ENCODE measurements at places on chromosomes 7 and 10. TPM values are rescaled to one million over a fixed set of nuclear protein-coding genes. Genes with fewer than 3 reads are reported as not detected.

GRCh38 chr7:87231711-87232110 is 12.2 kb upstream of the TMEM243 start:
- H3K27ac ChIP-seq, result no peak overlapping the region
- peaks cover under 1% of the 10 kb centered on the region for H3K4me1 ChIP-seq
- H3K27me3 ChIP-seq, result peaks cover 5% of the 10 kb centered on the region
- peaks cover 3% of the 10 kb centered on the region for H3K36me3 ChIP-seq
- no peak overlapping the region for H3K4me3 ChIP-seq
- no peak for DNase-seq

DNA sequence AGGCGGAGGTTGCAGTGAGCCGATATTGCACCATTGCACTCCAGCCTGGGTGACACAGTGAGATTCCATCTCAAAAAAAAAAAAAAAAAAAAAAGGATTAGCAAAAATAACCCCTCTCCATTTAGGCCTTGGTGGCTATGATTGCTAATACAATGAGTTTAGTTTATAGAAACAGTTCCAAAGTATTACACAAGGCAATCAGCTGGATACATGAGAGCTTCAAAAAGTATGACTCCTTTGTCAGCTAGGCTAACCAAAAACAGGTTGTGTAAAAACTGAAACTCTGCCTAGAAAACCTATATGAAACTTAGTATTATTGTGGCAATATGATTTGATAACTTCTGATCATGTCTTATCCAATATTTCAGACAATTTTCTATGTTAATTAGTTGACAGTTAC is 57.2 kb downstream of the SUGCT start:
- H3K4me1 ChIP-seq, result no peaks in the 10 kb centered on the region
- DNase-seq, result no peak
- no peak overlapping the region for H3K27ac ChIP-seq
- H3K27me3 ChIP-seq, result no peaks in the 10 kb centered on the region
- H3K36me3 ChIP-seq, result no peaks in the 10 kb centered on the region
- no peak overlapping the region for H3K4me3 ChIP-seq

GRCh38 chr10:90871279-90871765 is 452 bp upstream of the RPP30 start:
- peak overlapping the region; percentile 95 for H3K4me3 ChIP-seq
- no peak for DNase-seq
- H3K36me3 ChIP-seq, result peaks cover 5% of the 10 kb centered on the region
- peaks cover 25% of the 10 kb centered on the region for H3K4me1 ChIP-seq
- H3K27me3 ChIP-seq, result peaks cover 39% of the 10 kb centered on the region

The PRKCQ gene
- 61.2 TPM for total RNA-seq

DNA sequence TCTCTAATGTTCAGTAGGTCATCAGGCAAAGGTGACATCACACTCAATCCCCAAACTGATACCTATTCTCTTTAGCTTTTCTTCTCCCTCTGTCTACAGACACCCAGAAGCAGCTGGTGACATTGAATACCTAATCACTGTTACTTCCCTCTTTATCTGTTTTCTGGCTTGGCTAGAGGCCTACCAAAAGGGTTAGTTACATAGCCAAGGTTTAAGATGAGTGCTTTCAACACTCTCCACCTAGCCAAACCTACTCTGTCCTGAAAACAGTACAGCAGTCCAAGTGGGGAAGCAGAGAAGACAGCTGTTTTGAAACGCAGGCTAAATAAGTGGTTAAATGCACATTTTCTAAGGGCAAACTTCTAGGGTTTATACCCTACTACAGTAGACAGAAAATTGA is 39.4 kb downstream of the CCNJ start:
- H3K27ac ChIP-seq, result no peak overlapping the region
- no peak for DNase-seq
- peaks cover 5% of the 10 kb centered on the region for H3K4me1 ChIP-seq
- H3K36me3 ChIP-seq, result peaks cover 24% of the 10 kb centered on the region
- no peak overlapping the region for H3K4me3 ChIP-seq

The GPNMB gene
- total RNA-seq, result 25.3 TPM

The LRGUK gene
- total RNA-seq, result 0.39 TPM

GRCh38 chr10:114686013-114686412 is 27.9 kb upstream of the ABLIM1 start:
- DNase-seq, result no peak
- H3K4me1 ChIP-seq, result no peaks in the 10 kb centered on the region
- peaks cover 8% of the 10 kb centered on the region for H3K27me3 ChIP-seq

- H3K36me3 ChIP-seq, result no peaks in the 10 kb centered on the region
- peaks cover 18% of the 10 kb centered on the region for H3K27me3 ChIP-seq
- no peaks in the 10 kb centered on the region for H3K4me1 ChIP-seq
- no peak overlapping the region for H3K27ac ChIP-seq
- no peak overlapping the region for H3K4me3 ChIP-seq
These were observed 39.8 kb upstream of the LANCL2 start for GRCh38 chr7:55325371-55325792.

DNA sequence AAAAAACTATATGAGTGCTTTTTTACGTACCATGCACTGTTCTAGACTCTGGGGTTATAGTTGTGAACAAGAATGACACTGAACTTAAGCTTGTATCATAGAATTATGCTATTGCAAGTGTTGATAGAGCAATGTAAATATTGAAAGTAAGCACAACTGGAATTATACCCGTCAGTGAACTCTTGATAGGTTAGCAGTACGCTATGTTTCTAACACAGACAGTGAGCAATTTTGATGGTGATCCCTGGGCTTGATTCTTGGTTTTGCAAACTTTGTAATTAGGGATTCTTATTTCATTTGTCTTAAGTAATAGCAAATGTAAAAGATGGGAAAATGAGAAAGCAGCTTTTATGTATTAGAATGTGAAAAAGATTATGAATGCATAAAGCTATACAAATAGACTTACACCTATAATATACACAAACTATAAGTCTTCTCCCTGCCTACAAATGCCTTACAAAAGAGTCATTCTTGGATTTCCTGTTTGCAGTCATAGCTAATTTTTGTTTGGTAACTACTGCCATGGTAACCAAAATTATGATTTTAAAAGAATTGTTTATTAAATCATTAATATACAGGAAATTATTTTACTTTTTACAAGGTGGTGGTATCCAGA is 6.7 kb downstream of the TES start:
- H3K4me3 ChIP-seq, result peak overlapping the region; percentile 14
- H3K4me1 ChIP-seq, result peaks cover 67% of the 10 kb centered on the region
- H3K27ac ChIP-seq, result no peak overlapping the region
- H3K36me3 ChIP-seq, result peaks cover 23% of the 10 kb centered on the region
- H3K27me3 ChIP-seq, result no peaks in the 10 kb centered on the region
- DNase-seq, result no peak

The TRUB1 gene
- 12.3 TPM for total RNA-seq

DNA sequence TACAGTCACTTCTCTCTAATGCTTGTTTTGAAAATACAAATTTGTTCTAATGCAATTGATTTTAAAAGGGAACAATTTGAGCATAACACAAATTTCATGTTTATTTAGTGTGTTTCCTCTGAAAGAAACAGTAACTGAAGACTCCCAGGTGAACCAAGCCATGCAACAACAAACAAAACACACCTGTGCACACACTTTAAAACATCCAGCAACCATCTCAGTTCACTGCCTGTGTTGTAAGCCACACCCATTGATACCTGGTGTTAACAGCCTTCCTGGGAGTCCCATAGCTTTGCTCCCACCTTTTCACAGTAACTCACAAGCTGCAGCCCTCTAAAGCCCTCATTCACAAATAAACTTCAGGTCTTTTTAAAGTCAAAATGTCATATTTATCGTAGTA is 89.3 kb downstream of the DOCK4 start:
- no peaks in the 10 kb centered on the region for H3K4me1 ChIP-seq
- H3K36me3 ChIP-seq, result no peaks in the 10 kb centered on the region
- H3K27me3 ChIP-seq, result peaks cover 7% of the 10 kb centered on the region
- H3K27ac ChIP-seq, result no peak overlapping the region

The OR6B1 gene
- total RNA-seq, result not detected

The VAX1 gene
- not detected for total RNA-seq

- peaks cover 27% of the 10 kb centered on the region for H3K36me3 ChIP-seq
- H3K4me3 ChIP-seq, result peak overlapping the region; percentile 2
- no peak for DNase-seq
- no peaks in the 10 kb centered on the region for H3K27me3 ChIP-seq
These were observed 80.2 kb downstream of the RNF216 start for GRCh38 chr7:5701085-5701914.

- no peak overlapping the region for H3K27ac ChIP-seq
- no peaks in the 10 kb centered on the region for H3K27me3 ChIP-seq
- no peak overlapping the region for H3K4me3 ChIP-seq
- H3K4me1 ChIP-seq, result no peaks in the 10 kb centered on the region
- no peaks in the 10 kb centered on the region for H3K36me3 ChIP-seq
- DNase-seq, result no peak
These were observed 238.0 kb downstream of the COBL start for GRCh38 chr7:51078653-51079052.

GRCh38 chr7:47982610-47983009 is 3.2 kb upstream of the HUS1 start:
- H3K4me3 ChIP-seq, result no peak overlapping the region
- no peak overlapping the region for H3K27ac ChIP-seq
- H3K27me3 ChIP-seq, result no peaks in the 10 kb centered on the region
- peaks cover 12% of the 10 kb centered on the region for H3K4me1 ChIP-seq

GRCh38 chr10:124535731-124536495 is 74.3 kb downstream of the LHPP start:
- H3K27ac ChIP-seq, result no peak overlapping the region
- no peak for DNase-seq
- H3K36me3 ChIP-seq, result no peaks in the 10 kb centered on the region

DNA sequence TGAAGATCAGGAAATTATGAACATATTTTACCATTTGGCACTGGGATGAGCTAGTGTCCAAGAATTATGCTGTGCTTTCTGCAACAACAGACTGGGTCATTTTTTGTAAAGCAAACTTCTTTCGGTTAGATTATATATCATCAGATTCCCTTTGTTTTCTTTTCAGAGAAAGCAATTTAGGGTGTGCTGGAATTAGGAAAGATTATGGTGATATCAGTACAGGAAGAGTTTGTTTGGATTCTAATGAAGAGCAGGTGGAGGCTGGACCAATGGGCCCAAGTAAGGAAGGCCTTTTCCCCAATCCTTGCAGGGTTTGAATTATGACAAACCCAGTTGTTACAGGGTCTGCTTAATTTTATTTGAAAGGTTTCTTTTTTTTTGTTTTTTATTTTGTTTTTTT is 1092.8 kb downstream of the KCNMA1 start:
- H3K27me3 ChIP-seq, result peaks cover 2% of the 10 kb centered on the region
- H3K27ac ChIP-seq, result no peak overlapping the region
- no peak overlapping the region for H3K4me3 ChIP-seq
- H3K36me3 ChIP-seq, result no peaks in the 10 kb centered on the region
- no peak for DNase-seq

DNA sequence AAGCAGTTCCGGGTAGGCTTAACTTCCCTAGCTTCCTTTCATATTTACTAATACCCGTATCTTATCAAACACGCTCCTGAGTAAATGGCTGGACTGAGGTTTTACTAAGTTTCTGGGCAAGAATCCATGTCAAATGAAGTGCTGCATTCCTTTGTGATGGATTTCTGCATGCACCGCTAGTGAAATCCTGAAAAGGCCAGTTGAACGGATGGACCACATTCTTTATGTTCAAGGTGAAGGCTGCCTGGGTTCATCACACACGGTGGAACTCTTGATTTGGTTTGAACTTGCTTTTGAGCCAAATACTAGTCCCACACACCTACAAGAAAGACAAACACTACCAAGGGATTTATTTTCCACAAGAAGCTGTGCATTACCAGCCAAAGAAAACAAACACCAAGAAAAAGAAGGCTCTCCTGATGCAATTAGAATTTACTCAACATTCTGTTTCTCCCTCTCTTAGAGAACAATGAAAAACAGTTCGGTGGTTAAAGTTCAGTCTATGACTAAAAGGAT is 255.0 kb upstream of the SEMA3C start:
- no peaks in the 10 kb centered on the region for H3K36me3 ChIP-seq
- no peak overlapping the region for H3K4me3 ChIP-seq
- no peaks in the 10 kb centered on the region for H3K27me3 ChIP-seq
- no peak for DNase-seq
- no peak overlapping the region for H3K27ac ChIP-seq
- H3K4me1 ChIP-seq, result no peaks in the 10 kb centered on the region

DNA sequence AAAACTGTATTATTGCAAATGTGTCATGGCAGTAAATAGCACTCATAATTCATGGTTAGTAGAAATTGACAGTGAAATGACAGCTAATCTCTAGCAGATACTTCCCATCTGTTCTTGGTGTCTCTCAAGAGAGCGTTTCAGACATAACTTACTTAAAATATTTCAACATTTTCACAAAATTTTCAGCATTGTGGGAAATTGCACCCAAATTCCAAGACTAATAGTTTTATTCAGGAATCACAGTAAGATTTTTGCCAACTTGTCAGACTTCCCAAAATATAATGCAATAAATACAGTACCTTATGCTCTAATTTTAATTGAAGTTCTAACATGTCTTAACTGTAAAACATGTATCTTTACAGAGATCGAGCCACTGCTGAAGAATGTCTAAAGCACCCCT is 41.2 kb downstream of the STK17A start:
- H3K27me3 ChIP-seq, result no peaks in the 10 kb centered on the region
- peak overlapping the region; percentile 11 for H3K4me3 ChIP-seq
- H3K36me3 ChIP-seq, result peaks cover 55% of the 10 kb centered on the region
- peak overlapping the region; percentile 74 for H3K27ac ChIP-seq
- H3K4me1 ChIP-seq, result peaks cover 58% of the 10 kb centered on the region

DNA sequence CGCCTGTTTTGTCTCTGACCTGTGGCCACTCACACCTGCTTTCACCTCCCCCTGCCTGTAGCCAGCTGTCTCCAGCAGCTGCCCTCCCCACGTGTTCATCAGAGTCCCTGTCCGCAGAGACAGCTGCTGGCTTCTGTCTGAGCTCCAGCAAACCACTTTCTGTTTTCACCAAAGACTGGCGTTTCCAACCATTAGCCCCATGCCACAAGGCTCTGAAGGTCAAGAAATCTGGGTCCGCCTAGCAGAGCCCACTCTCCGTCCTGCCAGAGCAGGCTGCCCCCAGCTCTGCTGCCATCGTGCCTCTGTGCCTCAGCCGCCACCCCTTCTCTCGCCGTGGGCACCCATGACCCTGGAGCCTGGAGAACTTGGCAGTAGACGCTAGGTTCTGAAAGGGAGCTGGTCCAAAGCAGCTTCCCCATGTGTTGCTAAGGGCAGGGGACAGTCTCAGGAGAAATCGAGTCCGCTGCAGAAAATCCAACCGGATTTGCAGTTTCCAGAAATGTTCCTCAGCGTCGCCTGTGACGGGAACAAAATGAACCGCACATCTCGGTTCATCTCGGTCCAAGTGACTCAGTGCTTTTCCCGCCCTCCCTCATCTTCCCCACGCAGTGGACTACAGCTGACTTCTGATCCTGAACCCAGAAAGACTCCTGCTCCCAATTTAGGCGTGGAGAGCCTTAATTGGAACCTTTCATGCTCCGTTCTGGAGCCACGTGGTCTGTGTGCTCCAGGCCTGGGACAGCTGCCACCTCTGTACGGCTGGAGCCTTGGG is 28.0 kb downstream of the TMEM120A start:
- no peak overlapping the region for H3K27ac ChIP-seq
- no peak for DNase-seq
- no peaks in the 10 kb centered on the region for H3K27me3 ChIP-seq
- peaks cover 4% of the 10 kb centered on the region for H3K4me1 ChIP-seq
- no peak overlapping the region for H3K4me3 ChIP-seq

GRCh38 chr7:40348126-40348728 is 213.4 kb downstream of the SUGCT start:
- DNase-seq, result no peak
- H3K4me3 ChIP-seq, result no peak overlapping the region
- no peaks in the 10 kb centered on the region for H3K27me3 ChIP-seq
- no peaks in the 10 kb centered on the region for H3K4me1 ChIP-seq
